Liver (tissue), 10 donors: ENCODE measurements at places on chromosomes 2 and 18.

- DNase-seq = no peak
These were observed 122.3 kb upstream of the ITGA6 start for GRCh38 chr2:172305066-172305465.

GRCh38 chr2:3736112-3736511 is 32.7 kb downstream of the DCDC2C start:
- no peak for DNase-seq

GRCh38 chr2:109139002-109139401 is 10.0 kb downstream of the SH3RF3 start:
- no peak for DNase-seq

GRCh38 chr2:70833246-70833645 is 2.4 kb downstream of the CD207 start:
- no peak for DNase-seq

DNA sequence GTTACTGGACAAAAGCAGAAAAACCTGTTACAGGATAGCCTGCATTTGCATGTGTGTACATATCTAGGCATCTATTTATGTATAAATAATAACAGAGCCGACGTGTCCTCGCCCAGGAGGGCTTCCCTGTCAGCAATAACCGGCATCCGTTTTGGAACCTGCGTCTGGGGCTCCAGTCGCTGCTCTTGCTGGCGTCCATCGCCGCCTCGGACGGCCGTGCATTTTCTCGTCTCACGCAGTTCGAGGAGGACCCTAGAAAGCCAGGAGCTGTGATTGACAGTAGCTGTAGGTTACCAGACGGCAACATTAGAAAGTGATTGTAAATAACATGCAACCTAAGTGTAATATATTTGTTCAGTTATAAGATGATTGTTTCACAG is 132.6 kb downstream of the NFATC1 start:
- no peak for DNase-seq

DNA sequence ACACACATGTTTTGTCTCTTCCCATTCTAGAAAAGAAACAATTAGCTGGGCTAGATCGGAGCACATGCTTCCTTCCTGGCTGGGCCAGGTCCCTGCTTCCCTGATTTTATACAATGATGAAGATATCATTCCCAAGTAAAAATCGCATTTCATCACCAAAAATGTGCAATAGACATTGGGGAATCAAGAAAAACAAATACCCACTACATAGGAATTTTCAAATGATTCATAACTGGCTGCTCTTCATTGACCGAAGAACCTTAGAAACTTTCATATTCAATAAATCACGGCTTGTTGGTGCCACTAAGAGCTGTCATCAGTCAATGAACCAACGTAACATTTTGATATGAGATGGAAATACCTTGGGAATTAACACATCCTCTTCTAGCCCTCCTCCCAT is 373.6 kb upstream of the TRIB2 start:
- no peak for DNase-seq

DNA sequence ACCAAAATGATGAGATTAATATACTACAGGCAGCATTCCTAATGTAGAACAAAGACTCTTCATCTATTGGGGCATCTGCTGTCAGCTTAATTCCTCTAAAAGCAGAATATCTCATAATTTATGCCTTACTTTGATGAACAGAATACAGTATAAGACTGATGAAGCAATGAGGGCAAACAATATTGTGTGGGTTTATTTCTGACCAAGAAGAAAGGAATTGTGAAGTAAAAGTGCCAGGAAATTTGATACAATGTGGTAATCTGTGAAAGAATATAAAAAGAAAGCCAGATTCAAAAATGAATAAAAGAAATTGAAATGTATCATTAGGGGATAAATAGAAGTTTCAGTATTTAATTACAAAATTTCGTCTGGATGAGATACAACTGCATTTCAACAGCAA is 78.8 kb upstream of the TTC21B start:
- DNase-seq = no peak
